ENCODE measurements at places on chromosomes 6 and 20.

GRCh38 chr6:33725891-33726673, 14.6 kb upstream of the UQCC2 start:
- no peak for DNase-seq

GRCh38 chr20:37071481-37071911, 24.3 kb downstream of the RBL1 start:
- DNase-seq, result no peak

GRCh38 chr20:63749597-63750508, 10.3 kb downstream of the SLC2A4RG start:
- no peak for DNase-seq

GRCh38 chr20:59566631-59567524, 37.5 kb upstream of the PHACTR3 start:
- no peak for DNase-seq

DNA sequence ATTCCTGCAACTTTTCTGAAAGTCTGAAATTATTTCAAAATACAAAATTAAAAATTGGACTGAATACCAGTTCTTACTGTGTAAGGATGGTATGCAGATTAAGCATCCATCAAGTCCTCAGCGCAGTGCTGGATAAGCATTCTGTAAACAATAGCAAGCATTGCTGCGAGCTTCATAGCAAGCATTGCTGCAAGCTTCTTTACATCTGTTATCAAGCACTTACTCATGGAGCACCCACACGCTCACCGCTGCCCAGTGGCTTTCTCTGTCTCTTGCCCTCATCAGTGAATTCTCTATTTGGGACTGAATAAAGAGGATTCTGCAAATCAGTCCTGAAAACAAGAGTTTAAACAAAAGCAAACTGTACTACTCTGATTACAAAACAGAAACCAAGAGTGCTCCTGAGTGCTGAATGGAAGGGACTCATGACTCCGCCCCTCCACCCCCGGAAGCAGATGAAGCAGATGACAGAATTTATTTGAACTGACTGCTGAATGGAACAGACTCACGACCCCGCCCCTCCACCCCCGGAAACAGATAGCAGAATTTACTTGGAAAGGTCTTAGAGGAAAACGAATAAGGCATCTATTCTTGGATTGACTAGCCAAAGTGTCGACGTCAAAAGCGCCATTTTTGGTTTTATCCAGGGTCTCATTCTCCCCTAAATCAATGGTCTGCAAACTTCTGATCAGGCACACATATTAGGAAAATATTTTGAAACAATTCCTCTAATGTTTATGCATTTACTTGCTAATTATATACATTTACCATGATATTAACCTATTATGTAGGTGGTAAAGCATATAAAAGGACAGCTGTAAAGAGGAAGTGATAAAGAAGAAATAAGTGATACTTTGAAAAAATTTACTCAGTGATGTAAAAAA, 22.1 kb upstream of the EYA2 start:
- DNase-seq, result peak; percentile 41

- DNase-seq, result no peak
Observed at GRCh38 chr6:33725222-33725621, 13.7 kb upstream of the UQCC2 start.

DNA sequence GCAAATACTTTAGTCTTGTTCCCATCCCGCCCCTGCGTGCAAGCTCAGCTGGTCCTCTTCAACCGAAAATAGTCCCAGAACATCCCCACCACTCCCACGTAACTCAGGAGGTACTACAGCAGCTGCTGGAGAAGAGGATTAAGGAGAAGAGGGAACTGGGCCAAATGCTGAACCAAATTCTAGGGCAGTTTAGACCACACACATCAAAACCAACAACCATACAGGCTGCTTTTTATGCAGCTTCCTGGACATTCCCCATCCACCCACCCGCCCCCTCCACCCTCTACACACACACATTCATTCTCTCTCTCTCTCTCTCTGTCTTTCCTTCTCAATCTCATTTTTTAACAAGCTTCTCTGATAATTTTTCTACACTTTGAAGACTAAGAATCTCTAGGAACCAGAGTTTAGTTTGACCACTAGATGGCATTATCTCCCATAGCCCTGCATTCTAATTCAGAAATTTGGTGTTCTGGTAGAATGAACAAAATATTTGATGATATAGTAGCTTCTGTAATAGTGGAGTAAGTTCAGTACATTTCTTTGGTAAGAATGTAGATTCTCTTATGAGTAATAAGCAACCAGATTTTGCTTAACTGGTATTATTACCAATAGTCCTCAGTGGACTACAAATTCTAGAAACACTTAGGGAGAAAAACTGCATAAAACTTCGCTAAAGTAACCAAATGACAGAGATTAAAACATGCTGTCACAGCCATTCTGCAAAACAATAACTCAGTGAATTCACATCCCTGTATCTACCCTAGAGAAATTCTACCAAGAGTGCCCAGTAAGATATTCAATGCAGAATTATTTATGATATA, 52.1 kb upstream of the BEND6 start:
- peak; percentile 32 for DNase-seq

- no peak for DNase-seq
Observed at GRCh38 chr6:134720353-134721059, 229.4 kb downstream of the ALDH8A1 start.

GRCh38 chr6:168376120-168376519, 56.5 kb upstream of the DACT2 start:
- no peak for DNase-seq

DNA sequence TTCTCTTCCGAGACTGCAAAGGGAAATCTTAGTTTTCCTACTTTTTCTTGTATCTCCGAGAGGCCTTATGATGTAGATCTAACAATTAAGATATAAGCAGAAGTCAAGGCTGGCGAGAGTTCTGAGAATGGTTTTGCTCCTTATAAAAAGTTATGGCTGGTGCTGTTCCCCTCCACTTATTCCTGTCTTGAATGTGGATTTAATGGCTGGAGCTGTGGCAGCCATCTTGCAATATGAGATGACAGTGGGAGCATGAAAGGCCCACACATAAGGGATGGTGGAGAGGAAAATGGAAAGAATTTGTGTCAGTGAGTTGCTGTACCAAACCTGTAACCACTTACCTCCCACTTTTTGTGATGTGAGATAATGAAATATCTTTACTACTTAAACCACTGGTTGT, 124.6 kb upstream of the SLC22A23 start:
- DNase-seq, result no peak

DNA sequence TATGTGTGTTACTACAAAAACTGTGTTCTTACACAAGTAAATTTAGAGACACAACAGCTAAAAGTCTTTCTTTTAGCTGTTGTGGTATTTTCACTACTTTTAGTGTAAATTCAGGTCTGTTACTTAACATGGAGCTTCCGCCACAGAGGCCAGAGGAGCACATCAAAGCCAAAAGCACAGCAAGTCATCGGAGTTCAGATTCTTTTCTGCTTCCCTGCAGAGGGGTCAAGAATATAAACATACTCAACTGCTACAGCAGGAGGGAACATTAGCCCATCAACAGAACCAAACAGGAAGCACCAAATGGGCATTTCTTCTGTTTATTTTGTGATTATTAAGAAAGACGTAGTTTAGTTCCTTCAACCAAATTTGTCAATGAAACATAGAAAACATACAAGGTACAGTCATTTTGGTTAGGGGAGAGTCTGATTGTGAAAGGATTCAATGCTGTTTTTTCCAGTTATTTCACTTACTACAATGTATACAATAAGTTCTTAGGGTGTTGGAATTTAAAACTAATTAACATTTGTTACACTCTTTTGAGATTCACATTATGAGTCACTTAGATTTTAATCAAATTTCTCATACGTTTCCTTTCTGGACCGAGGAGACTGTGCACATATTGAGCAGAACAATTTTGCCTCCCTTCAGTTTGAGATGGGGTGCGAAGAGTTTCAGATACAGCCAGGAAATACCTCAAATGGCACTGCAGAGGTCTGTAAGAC, 42.8 kb upstream of the DSE start:
- DNase-seq, result no peak

DNA sequence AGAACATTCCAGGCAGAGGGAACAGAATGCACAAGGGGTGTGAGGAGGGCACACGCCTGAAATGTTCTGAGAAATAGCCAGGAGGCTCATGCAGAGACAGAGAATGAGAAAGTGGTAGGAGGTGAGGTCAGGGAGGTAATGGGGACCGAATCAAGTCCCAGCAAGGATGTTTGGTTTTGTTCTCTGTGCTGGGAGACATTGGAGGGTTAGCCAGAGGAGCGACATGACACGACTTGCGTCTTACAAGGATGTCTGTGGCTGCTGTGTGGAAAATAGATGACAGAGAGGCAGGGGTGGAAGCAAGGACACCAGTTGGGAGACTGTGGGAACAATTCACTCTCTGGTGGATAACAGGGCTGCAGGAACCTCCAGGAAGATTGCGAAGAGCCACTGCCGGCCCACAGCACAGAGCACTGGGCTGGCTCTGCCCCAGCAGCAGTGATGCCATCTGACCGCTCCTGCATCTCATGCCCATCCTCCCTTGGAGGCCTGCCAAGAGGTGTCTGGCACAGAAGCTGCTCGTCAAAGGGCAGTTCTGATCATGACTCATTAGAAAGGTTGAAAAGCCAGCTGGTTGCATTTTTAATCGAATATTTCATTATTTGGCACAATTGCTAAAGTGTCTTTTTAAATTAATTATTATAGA, 57.7 kb upstream of the CD83 start:
- DNase-seq, result peak; percentile 67

- peak; percentile 86 for DNase-seq
Observed at GRCh38 chr20:49384437-49385434, 97.7 kb downstream of the KCNB1 start.

GRCh38 chr6:40477246-40478126, 109.7 kb downstream of the LRFN2 start:
- no peak for DNase-seq

- DNase-seq, result no peak
Observed at GRCh38 chr6:35035481-35036030, 105.6 kb downstream of the TCP11 start.

- peak; percentile 87 for DNase-seq
Observed at GRCh38 chr6:130885392-130886192, 58.4 kb downstream of the SMLR1 start.

DNA sequence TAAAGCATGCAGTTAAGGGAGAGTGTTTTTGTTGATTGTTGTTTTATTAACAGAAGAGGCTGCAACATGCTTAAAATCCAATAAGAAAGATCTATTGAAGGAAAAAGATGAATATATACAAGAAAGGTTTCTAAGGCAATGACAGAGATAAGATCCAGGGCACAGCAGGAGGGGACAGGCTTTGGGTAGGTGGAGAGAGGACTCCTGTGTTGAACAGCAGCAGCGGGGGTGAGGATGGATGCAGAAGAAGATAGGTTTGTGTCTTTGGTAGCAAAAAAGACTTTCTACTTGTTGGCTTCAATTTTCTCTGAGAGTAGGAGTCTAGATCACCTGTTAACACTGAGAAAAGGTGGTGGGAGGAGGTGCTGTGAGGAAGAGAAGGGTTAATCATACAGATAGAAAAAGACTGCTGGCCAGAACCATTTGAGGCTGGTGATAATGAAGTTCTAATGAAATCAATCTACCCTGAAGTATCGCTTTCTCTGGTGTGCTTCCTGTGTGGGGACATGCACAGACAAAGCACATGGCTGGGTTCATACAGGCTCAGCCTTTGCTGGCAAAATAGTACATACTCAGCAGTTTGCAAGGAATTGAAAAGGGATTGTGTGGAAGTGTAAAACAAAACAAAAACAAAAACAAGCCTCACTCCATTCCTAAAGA, 17.2 kb upstream of the DST start:
- no peak for DNase-seq

DNA sequence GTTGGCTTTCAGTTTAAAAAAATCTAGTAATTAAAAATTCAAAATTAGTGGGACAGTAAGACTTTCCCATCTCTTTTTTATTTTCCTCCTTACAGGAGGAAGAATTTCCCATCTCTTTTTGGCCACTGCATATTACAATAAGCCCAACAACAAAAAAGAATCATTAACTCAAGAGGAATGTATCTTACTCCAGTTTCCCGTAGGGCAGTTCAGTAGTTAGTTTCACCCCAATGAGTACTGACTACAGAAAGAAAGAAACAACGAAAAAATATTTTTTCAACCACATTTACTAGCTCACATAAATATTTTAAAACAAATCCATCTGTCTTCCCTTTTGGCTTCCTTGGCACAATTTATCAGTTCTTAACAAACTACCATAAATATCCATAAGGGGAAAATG, 14.9 kb upstream of the BLOC1S5 start:
- DNase-seq, result no peak

DNA sequence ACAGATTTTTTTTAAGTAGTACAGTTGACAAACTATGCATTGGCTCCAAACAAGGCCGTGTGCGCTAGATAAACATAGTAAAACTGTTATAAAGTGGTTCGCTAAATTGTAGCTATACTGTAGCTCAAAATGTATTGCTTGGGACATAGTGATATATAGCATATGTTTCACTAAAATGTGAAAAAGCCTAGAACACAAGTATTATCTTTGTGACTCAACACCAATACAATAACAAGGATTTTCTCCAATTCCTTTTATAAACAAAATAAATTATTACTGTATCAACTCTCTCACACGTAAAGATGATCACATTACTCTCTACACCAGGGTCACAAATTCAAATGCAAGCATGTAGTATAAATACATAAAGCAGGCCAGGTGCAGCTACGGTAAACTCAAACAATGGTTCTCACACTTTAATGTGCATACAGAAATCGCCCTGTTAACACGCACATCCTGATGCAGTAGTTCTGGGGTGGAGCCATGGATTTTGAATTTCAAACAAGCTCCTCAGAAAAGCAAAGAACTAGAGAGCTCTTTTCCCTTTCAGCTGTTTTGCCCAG, 214.6 kb downstream of the GMDS start:
- no peak for DNase-seq

DNA sequence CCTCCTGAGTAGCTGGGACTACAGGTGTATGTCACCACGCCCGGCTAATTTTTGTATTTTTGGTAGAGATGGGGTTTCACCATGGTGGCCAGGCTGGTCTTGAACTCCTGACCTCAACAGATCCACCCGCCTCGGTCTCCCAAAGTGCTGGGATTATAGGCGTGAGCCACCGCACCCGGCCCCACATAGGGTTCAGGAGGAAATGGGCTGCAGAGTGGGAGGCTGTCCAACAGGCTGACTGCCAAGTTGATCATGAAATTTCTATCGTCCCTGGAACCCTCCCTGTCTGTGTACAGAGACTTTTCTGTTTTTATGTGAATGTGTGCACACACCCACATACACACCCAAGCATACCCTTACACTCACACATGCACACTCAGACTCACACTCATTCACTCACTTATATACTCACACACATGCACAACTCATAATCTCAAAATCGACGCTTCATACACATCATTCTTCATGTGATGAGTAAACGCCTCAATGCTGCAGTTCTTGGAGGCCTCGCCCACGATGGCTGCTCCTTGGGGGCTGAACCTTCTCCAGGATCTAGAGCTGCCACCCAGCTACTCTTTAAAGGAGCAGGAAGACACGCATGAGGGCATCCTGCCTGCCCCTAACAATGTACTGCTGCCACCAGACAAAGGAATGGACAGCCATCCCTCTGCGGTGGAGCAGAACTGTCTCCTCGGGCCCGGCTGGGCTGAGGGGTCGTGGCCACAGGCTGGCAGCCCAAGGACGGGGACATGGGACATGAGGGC, 35.6 kb downstream of the SUN5 start:
- peak; percentile 11 for DNase-seq

Data from testis (tissue), 5 donors.